ENCODE measurements at places on chromosomes 2 and 18.

- DNase-seq, result no peak
These were observed at the start of gene FBXO36 for GRCh38 chr2:229922449-229923386. TSS of gene FBXO36 (plus strand) at chr2:229922503. CDS start at chr2:229922514, 11 bp downstream.

GRCh38 chr18:8478166-8478967, 130.9 kb upstream of the RAB12 start:
- DNase-seq, result no peak

DNA sequence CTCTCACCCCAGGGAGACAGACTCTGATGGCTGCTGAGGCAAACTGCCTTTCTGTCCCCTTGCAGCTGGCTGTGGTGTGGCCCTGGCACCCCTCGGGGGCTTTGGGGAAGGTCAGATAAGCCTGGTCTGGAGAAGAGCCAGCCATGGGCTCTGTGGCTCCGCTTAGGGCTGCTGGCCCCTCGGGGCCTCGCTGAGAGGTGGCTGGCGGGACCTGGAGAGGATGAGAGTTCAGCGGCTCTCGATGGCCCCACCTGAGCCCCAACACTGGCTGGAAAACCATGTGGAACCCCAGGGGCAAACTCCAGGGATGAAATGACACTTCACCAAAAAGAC, 56.1 kb upstream of the ASAP2 start:
- no peak for DNase-seq

DNA sequence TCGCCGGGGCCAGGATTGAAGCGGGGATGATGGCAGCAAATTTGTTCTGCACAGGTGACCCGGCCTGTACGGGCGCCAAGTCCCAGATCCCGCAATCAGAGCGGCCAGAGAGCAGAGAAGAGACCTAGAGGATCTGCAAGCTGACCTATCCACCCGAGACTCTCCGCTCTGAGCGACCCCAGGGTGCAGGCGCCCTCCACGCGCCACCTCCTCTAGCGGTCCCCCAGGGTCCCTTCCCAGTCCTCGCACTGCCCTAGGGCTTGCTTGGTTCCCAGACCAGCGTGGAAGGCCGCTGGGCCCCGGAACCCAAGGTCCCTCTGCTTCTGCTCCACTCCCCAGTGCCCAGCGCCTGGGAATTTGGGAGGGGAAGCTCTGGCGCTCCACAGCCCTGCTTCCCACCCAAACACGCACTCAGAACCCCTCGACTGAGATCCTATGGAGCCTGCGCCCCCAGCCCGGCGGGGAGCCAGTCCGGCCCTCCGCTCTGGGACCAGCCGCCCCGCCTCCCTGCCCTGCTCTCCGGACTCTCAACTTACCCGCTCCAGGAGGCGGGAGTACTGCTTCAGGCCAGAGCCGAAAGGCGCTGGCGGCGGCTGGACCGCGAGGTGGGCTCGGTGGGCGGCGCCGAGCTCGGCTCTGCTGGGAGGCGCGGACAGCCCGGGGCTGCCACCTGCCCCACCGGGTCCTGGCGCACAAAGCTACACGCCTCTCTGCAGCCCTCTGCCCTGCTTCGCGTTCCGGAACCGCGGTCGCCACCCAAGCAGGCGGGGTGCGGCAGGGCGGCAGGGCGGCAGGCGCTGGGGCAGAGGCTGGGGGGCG, 3.0 kb upstream of the SIX3 start:
- DNase-seq, result no peak

- DNase-seq, result no peak
These were observed 56.4 kb upstream of the PCBP1 start for GRCh38 chr2:70030724-70031420.

DNA sequence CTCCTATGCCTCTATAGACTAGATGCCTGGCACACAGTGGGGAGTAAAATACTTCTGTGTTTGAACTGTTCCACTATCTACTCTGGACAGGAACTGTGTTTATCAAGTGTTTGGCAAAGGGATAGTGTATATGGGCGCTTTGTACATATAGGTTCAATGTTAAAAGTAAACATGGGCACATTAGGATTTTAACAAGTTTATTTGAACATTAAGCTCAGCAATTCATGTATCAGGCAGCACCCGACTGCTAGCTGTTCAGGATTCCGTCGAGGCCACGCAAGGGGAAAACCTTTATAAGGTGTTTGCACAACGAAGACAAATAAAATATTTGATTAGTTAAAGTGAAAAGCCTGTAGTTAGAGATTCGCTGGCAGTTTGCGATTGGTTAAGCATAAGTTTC, 43.4 kb upstream of the ROCK2 start:
- DNase-seq, result no peak

DNA sequence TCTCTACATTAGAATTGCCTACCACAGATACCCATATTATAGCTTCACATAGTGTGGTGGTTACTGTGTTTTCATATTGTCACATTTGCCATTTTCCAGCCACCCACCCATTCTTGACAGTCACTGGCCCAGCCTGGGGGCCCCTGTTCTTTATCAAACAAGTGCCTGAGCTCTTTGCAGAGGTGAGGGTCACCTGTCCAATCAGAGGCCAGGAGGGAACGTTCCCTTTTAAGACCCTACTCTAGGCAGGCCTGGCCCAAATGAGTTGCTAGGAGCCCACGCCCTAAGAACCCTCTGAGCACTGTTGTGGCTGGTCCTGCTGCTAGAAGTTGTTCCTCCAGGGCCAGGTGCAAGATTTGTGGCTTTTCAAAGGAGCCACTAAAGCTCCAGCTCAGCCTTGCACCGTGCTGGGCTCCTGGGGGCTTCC, 5.2 kb downstream of the IL37 start:
- DNase-seq, result no peak

DNA sequence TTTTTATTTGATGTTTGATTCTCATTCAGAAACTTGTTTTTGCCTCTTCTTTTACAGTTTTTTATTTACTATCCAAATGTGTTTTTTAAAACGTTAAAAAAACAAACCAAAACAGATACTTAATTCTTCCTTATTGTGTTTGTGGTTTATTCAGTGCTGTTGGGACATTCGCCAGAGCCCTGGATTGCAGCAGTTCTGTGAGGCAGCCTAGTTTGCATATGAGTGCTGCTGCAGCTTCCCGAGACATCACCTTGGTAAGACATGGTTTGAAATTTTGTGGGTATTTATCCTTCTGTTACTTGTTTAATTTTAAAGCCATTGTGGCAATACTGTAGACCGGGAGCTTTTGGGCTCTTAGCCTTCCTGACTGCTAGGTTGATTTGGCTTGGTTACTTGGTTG, 91.2 kb downstream of the MTA3 start:
- DNase-seq, result no peak

Data from cortex of kidney (tissue), 1 donor.